ENCODE measurements at places on chromosomes 4 and X. TPM values are rescaled to one million over a fixed set of nuclear protein-coding genes. Genes with fewer than 3 reads are reported as not detected.

- no peak for DNase-seq
Observed at GRCh38 chrX:26442340-26442739, 226.4 kb downstream of the MAGEB5 start.

DNA sequence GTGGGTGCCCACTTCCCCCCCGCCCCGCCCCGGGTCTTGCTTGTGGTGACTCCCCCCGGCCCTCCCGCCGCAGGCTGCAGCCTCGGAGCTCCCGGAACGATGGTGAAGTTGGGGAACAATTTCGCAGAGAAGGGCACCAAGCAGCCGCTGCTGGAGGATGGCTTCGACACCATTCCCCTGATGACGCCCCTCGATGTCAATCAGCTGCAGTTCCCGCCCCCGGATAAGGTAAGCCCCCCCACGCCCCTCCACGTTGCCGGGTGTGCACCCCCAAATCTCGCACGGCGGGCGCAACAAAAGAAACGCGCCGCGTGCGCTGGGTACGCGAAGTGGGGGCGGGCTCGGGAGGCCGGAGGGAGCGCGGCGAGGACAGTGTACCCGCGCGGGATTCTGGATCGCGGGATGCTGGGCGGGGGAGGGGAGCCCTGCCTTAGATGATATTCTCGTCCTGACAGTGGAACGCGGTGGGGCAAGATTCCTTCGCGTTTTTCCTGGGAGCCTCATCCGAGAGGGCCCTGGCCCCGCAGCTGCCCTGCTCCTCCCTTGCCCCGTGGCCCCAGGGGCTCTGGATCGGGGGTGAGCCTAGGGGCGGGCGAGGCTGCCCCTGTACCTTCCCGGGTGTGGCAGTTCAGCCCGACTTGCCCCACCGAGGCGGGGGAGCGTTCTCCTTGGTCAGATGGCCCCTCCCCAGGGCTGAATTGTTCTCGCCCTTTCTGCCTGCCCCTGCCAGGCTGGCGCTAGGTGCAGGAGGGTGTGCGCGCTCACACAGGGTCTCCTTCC is 819 bp downstream of the NSG1 start:
- no peak for DNase-seq

DNA sequence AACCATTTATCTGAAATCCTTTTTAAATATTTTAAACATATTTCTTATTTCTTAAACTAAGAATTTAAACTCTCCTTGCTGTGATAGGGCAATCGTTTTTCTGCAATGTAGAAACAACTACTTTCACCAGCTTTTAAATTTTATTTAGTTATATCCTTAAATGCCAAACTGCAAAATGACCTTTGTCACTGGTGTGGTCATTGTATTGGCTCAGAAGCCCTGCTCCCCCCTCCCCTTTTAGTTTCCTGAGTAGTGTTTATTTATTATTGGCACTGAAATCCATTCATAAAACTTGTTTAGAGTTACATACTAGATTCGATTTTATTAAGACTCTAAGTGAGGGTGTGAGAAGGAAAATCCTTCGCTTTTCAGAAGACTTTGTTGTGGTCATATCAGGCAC is 23.0 kb downstream of the MAOA start:
- DNase-seq: no peak

DNA sequence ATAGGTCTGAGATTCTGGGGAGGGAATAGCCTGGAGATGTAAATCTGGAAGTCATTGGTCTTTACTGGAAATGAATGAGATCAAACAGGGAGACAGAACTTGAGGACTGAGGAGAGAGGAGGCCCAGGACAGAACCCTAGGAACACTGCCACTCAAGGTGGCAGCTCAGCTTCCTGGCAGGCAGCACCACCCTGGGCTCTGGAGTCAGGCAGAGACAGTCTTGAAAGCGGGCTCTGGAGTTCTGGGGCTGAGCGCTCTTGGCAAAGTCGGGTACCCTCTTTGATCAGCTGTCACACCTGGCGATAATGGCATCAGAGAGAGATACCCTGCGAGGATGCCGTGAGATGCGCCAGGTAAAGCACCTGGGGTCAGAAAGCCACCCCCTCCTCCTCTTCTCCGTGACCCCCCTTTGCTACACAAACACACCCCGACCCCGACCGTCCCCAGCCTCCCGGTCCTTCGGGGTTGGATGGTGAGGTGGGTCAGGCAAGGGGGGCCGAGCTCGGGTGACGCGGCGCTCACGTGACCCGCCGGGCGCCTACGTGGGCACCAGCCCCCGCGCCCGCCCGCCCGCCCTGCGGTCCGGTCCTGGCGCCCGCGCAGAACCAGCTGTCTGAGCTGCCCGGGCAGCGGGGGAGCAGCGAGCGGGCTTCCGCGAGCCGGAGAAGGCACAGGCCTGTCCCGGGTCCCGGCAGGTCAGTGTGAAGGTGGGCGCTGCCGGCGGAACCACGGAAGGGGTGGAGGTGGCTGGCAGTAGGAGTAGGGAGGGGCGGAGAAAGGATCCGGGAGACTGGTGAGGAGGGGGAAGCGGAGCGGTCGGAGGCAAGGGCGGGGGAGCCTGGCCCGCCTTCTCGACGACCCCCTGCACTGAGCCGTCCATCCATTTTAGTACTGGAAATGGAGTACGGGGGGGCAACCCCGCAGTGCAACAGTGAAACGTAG is at the start of gene TCEAL3:
Gene TCEAL3 (plus strand): TSS at position 600 of the 942 bp plus-strand sequence. CDS start 1,102 bp downstream, outside the sequence.
- peak; percentile 30 for DNase-seq

- DNase-seq: no peak
Observed at GRCh38 chr4:61851126-61851525, 651.0 kb downstream of the ADGRL3 start.

DNA sequence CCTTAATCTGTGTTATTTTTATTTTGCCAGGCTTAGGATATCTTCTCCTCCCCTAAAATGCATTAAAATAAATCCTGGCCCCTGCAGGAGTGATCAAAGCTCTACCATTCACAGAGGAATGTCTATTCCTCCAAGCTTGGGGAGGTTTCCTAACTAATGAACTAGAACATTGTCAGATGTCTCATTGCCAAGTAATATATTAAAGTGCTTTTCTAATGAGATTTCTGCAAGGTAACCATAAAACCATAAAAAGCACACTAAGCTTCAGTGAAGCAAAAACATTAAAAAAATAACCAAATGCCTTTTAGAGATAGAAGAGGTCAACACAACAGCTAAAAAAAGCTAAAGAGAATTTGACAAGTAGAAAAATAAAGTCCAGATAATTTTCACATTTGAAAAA is 34.8 kb downstream of the IGFBP7 start:
- no peak for DNase-seq

- no peak for DNase-seq
Observed at GRCh38 chr4:95539106-95539505, 9.7 kb downstream of the UNC5C start.

GRCh38 chr4:150425161-150425560 is 156.8 kb upstream of the MAB21L2 start:
- no peak for DNase-seq

GRCh38 chr4:61333490-61333889 is 133.4 kb downstream of the ADGRL3 start:
- DNase-seq: no peak

DNA sequence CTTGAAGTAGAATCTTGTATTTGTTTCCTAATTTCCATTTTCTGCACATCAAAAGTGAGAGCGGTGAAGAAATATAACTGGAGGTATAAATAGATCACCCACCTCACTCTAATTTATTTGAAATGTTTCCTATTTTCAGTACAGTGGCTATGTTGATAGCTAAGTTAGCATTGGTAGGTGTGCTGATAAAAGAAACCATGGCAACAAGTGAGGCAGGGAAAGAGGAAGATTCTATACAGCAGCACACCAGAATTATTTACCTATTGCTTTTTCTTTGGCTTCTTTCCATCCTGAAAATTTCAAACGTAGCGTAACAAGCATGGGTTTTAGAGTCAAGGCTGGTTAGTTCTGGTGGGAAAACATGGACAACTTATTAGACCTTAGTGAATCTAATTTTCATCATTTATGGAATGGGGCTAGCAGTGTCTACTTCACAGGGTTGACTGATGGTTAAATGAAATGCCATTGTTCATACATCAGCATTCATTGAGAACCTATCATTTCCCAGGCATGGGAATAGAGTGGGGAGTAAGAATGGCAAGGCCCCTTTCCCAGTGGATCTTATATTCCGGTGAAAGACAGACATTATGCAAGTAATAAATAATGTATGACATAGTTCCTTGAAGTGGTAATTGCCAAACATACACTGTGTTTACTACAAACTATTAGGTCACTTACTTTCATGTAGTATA is 30.6 kb upstream of the CTSO start:
- DNase-seq: no peak

- DNase-seq: no peak
Observed at GRCh38 chr4:89293299-89293698, 14.3 kb downstream of the GPRIN3 start.

DNA sequence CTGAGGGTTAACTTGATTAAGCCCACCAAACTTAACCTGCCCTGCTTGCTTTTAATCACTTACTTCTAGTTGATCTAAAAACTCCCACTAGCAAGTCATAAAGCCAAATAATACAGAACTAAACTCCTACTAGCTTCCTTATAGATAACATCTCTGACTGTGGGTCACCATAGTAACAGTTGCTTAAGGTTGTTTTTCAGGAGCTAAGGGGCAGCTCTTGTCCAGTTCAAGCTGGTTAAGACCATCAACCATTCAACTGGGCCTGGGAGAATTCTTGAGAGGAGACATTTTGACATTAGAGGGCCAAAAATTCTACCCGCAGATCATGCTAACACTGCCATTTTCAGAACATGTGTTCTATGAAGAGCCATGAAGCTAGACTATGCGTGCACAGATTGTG is 67.0 kb downstream of the UCHL1 start:
- no peak for DNase-seq

DNA sequence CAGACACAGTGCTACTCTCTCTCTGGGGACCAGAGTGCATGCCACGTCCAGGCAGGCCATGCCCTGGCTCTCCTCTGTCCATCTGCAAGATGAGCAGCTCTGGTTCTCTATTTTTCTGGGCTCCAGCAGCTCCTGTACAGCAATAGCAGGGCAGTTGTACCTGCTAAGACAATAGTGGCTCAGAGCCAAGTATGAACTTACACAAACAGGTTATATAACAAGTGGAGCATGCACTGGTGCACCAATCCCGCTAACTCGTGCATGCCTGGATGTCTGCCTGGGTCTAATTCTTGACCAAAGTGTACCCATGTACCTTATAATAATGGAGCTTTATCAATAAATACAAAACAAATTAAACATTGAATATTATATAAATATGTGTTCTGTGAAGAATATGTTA is 392.3 kb downstream of the CENPC start:
- DNase-seq: no peak

DNA sequence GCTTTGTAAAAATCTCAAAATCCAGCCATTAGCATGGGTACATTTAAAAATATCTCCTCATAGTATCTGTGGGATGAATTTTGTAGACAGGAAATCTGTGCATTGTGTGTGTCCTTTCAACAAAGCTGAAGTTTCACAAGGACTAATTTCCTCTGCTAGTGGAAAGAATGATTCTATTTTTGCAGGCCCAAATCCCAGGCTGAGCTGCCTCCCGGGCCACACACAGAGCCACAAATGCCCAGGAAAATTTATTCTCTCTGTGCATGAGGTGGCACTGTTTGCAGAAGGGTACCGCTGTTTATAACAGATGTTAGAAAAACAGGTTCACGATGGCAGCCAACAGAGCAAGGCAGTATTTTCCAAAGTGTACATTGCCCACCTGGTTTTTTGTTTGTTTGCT is 11.0 kb upstream of the VCX3B start:
- DNase-seq: no peak

DNA sequence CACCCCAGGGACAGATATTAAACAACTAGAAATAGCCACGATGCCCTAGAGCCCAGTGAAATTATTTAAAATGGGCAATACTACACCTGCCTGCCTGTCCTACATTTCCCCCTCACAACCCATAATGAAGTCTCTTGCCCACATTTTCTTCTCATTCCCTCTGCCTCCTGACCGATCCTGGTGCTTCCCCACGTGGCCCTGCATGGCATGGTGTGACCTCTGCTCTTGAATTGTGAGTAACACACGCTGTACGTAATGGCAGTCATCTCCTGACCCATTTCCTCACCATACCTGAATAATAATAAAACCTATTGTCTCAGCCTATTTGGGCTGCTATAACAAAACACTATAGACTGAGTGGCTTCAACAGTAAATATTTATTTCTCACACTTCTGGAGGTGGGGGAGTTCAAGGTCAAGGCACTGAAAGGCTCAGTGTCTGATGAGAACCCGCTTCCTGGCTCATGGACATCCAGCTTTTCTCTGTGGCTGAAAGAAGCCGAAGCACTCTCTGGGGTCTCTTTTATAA is 77.0 kb upstream of the ENPP6 start:
- DNase-seq: no peak

DNA sequence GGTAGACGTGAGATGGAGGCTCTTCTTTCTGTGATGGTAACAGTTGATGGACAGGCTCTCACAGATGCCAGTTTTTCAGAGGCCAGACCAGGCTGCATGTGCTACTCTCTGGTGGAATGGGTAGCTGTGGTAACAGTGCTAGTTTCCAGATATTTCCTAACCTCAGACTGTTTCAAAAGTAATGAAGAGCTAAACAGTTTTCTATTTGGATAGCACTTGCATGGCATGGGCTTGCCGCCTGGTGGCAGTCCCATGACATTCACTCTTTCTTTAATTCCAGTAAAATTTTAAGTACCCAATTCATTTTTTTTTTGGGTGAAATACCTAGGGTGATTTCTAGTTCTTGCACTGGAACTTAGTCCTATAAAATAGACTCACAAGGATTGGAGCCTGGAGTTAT is 220.2 kb upstream of the MAD2L1 start:
- no peak for DNase-seq

DNA sequence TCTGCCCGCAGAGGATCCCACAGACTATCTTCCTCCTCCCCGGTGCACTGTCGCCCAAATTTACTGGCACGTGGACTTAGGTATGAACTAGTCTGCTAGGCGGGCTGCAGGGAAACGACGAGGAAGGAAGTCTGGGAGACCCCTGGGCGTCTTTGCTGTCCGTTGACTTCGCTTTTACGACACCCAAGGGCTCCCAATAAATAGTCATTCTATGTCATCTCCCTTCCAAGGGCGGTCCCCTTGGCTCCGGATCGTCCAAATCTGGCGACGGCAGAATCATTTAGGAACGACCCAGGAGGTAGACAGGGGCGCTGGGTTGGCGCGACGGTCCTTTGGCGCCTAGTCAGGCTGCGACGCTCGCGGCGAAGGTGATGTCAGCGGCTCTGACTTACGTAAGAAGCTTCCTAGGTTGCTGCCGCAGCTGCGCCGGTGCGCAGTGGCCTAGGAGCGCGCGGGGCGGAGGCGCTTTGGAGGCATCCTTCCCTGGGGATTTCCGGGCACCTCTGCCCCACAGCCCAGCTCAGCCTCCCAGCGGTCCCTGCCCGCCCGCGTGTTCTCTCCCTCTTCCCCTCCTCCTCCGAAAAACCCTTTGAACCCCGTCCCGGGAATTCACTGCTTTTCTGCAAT is 2.2 kb downstream of the NHS start:
- peak; percentile 33 for DNase-seq

GRCh38 chr4:84661191-84661939 is 78.4 kb downstream of the CDS1 start:
- DNase-seq: no peak

GRCh38 chr4:80252427-80252826 is 14.0 kb upstream of the FGF5 start:
- no peak for DNase-seq

- no peak for DNase-seq
Observed at GRCh38 chrX:6810776-6811175, 275.9 kb upstream of the VCX3A start.

The PABPC1L2B gene
- not detected for total RNA-seq

The NPY2R gene
- not detected for total RNA-seq

The PPEF1 gene
- total RNA-seq: 0.58 TPM

The LRP2BP gene
- total RNA-seq: 0.17 TPM

The TMEM271 gene
- total RNA-seq: not detected

The CHIC2 gene
- total RNA-seq: 15.6 TPM

The TMEM35A gene
- total RNA-seq: 5.8 TPM

The P2RY10 gene
- total RNA-seq: not detected

The LINC00632 gene
- total RNA-seq: 152 TPM

The FGB gene
- total RNA-seq: 63.3 TPM

All from progenitor cell of endocrine pancreas (in vitro differentiated cells).